ENCODE measurements at places on chromosomes 2 and 18. TPM values are rescaled to one million over a fixed set of nuclear protein-coding genes. Genes with fewer than 3 reads are reported as not detected.

GRCh38 chr2:1226766-1227165 is 186.5 kb upstream of the TPO start:
- no peak for DNase-seq

DNA sequence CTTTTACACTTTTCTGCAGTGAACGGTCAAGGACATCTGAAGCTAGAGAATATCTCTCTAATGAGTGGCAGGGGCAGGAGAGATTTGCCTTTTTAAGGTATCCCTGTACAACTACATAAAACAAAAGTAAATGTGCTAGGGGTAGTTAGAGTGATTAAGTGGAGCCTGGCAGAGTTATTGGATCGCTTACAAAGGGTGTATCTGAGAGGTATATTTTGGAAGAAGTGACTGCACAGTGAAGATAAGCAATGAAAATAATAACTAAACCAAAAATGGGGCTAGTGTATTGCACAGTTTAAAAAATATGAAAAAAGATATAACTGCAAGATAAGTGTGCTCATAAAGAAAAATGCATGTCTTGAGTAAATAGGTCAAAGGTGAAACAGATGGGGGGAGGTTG is 193.5 kb upstream of the EPC2 start:
- no peak for DNase-seq

DNA sequence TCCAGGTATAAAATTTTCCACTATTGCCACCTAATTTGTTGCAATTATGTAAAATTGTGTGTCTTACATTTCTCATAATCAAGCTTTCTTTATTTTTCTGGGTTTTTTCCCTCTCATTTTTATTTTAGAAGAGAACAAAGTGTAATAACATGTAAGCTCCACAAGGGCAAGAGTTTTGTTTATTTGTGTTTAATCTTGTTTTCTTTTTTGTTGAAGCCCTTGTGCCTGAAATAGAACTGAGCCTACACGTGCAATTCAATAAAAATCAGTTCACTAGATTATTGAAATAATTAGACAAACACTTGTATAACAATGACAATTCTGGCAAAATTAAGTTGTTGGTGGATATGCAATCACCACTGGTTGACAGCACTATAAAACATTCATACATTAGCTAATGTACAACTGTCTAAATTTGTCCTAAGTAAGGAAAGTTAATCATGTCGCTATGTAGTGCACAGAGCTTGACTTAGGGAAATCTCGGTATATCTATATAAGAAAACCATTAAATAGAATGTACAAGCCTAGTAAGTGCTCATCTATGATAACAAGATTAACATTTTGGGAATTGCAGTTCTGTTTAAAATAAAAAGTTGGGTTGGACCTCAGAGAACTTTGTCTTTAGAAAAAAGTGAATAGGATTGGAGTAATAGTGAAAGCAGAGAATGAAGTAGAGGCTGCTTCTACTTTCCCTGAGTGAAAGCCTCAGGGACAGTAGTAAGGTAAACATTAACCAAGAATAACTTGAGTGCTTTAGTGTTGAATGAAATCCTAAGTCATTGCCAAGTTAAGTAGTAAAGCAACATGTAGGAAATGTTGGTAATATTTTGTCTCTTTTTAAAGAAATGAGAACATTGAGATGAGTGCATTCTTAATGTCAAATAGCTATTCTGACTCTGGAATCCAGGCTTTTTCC is 37.4 kb upstream of the NOL4 start:
- no peak for DNase-seq

DNA sequence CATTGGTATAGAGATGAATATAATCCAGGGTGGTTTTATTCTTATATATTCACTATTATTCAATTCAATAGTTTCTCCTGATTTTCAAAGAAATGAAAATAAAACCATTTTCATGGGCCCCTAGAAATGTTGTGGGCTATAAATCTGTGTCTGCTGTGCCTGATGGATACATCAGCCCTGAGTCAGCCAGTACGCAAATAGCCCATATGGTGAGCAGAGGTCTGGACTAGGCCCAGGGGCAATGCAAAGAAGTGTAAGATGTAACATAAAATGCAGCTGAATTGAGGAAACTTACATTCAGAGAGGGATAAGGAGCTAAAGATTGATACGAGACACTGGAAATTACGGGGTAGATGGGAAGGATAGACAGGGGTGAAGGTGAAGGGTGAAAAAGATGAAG is 122.5 kb downstream of the MAIP1 start:
- no peak for DNase-seq

DNA sequence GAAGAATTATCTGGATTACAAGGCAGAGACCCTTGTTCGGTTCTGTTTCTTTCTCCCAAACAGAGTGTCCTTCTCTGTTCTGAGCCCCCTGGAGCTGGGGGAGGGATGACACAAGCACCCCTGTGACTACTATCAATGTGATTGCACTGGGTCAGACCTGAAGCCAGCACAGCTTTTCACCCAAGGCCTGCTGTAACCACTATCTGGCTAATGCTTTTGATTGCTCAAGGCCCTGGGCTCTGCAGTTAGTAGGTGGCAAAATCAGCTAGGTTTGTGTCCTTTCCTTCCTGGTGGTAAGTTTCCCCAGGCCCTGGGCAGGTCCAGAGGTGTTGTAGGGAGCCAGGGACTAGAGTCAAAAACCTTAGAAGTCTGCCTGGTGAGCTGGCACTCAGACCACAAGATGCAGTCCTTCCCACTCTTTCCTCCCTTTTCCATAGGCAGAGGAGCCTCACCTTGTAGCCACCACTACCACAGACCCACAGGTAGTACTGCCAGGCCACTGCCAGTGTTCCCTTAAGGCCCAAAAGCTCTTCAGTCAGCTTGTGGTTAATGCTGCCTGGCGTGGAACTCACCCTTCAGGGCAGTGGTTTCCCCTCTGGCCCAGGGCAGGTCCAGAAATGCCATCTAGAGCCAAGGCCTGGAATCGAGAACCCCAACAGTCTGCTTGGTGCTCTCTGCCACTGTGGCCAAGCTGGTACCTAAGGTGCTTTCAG is 83.0 kb downstream of the FAM117B start:
- no peak for DNase-seq

- no peak for DNase-seq
Measured at GRCh38 chr2:49988276-49988675, 834.0 kb upstream of the FSHR start.

Gene FAM237A
- not detected for total RNA-seq
